ENCODE measurements at places on chromosomes 16 and 17.

DNA sequence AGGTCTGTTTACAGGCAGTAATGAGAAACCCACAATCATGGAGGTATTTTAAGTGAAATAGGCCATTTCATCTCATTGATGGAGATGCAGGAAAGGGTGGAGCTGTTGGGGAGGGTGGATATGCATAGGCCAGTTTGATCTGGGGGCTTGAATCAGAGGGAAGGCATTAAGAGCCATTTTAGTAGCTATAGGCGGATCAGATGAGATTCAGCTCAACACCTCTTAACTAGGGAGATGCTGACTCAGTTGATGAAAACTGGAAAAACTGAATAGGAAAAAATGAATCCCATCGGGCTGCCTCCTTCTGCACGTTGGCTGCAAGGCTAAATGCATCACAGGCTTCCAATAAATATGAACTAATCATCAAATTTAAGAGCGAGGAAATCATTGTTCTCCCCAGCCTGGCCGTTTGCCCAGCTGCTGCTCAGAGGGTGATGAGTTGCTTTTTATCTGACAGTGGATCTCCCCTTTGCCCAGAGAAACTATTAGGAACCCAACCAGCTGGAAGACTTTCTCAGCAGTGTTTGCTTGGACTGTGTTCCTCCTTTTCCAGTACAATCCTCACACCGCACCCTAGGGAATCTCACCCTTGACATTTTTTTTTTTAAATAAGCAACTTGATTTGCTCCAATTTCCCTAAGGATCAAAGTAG is 149.6 kb downstream of the SOX9 start:
- DNase-seq = no peak

GRCh38 chr16:53323924-53324323 is 110.3 kb upstream of the RBL2 start:
- DNase-seq = no peak

DNA sequence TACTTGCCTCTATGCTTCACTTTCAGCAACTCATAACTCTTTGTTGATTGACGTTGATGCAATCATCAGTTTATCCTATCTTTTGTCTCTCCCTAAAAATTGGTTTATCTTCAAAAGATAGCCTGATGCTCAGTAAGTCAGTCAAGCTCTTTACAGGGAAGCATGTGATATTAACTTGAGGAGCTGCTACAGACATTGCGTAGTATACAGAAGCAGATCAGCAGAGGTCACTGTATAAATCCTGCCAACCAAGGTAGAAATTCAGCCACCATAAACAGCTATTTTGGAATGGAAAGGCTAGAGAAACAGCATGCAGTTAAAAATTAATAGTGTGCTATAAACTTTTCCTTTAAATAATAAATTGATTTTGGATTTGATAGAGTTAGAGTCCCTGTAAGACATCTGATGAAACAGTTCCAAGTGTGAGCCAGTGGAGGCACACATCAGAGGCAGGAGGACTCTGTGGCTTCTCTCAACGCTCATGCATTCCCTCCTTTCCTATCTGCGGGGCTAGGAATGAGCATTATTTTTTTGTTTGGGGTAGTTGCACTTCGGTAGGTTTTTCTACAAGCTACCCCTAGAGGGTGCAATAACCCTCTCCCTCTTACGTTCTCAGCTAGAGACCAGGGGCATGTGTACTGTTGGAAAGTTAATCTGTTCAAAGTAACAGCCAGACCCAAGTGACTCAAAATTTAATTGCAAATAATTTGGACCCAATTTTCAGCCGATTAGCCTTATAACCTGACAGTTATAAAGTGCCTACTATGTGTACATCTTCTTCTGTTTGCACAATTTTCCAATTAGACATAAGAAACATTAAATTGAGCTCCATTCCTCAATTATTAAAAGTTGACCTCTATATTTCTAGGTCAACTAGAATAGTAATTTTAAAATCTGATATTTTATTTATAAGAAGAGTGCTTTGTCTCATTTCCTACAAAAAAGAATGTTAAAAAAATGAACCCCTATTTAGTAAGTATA is 647.7 kb upstream of the SOX9 start:
- no peak for DNase-seq

DNA sequence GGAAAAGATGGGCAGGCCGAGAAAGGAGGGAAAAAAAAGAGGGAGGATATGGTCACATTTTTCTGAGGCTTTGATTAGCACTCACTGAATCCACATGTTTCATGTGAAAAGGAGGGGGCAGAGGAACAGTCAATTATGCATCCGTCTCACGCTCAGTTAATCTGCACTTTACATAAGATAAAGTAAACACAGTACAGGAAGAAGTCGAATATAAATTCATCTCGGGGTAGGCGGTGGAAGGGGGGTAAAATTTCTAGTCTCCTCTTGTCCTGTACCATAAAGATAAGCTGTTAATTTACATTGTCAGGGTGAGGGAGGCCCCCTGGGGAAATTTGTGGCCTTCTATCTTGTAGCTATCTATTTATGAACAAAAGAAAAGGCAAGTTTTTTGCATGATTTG is 73.1 kb upstream of the CES5A start:
- DNase-seq = no peak

- no peak for DNase-seq
Measured at GRCh38 chr16:86557587-86557986, 2.6 kb upstream of the MTHFSD start.

DNA sequence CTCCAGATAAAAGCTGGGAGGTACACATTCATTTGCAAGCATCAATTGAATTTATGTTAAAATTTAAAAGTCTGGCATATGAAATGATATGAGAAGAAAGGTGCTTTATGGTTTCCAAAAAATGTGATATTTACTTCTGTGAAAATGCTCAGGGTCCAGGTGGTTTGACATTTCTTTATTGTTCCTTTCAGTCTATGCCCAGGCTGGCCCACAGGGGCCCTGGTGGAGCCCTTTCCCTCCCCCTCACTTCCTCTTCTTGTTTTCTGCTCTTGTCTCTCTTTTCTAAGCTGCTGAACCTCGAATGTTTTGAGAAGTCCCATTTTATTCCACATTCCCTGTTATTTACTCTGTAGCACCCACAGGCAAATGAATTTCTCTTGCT is 127.8 kb downstream of the HS3ST3B1 start:
- DNase-seq = peak; percentile 7

DNA sequence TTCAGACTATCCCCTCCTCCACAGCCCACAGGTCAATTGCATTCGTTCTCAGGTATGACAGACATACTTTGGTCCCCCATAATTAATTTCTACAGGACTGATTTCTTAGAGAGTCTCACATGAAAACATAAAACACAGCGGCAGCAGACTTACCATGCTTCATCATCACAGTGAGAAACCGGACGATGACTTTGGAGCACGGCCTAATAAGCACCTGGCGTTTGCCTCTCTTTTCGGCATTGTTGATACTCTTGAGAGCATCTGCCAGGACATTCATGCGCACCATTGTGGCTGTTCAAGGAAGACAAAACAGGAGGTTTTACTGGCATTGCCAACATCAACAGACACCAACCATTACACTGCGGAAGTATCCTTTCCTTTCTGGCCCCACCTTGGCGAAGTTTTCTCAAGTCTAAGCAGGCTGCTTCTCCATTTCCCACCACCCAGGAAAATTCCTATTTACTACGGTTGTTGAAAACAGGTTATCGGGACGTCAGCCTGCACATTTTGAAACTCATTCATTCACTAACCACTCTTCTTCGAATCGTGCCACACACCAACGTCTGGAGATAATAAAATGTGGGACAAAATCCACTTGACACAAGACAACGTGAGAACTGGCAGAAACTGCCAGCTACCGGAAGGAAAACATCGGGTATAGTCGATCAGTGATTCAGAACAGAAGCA is 1.2 kb downstream of the RPS15A start:
- no peak for DNase-seq

GRCh38 chr16:89102041-89102471 is 8.4 kb downstream of the ACSF3 start:
- DNase-seq = no peak

Measured in activated CD4-positive, alpha-beta T cell treated with anti-CD3 and anti-CD28 coated beads for 4 hours (primary cell).